ENCODE measurements at places on chromosomes 1 and 21.

- DNase-seq = no peak
Observed at GRCh38 chr1:210527091-210527490, 198.4 kb downstream of the HHAT start.

DNA sequence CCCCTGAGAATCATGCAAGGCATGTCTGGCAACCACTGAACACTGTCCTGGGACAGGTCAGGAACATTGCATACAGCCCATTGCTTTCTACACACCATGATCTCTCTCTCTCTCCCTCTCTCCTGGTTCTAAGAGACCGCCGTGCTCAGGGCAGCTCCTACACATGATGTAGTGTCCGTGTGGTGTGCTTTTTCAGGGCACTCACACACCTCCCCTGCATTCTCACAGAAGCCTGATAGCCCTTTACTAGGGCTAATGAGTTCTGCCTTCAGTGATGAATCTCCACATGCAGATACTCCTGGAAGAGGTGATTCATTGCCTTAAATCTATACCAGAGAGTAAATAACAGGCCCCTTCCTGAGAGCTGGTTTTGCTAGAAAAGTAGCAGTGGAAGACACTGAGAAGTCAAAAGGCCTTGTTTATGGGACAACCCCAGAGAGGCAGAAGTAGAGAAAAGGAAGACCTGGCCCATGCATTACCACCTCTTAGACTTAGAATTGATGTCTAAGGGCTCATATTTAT lies 7.2 kb upstream of the OLFML2B start:
- DNase-seq = no peak

DNA sequence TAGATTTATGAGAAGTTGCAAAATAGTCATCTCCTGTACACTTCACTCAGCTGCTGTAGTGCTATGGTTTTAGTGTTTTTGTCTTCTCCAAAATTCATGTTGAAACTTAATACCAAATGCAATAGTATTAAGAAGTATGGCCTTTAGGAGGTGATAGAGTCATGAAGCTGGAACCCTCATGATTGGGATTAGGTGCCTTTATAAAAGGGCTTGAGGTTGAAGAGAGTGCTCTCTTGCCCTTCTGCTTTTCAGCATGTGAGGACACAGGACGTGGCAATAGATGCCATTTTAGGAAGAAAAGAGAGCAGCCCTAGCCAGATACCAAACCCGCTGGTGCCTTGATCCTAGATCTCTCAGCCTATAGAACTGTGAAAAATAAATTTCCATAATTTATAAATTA lies 87.6 kb downstream of the CTH start:
- DNase-seq = no peak

- DNase-seq = no peak
Observed at GRCh38 chr21:14573244-14573643, 27.1 kb upstream of the SAMSN1 start.

DNA sequence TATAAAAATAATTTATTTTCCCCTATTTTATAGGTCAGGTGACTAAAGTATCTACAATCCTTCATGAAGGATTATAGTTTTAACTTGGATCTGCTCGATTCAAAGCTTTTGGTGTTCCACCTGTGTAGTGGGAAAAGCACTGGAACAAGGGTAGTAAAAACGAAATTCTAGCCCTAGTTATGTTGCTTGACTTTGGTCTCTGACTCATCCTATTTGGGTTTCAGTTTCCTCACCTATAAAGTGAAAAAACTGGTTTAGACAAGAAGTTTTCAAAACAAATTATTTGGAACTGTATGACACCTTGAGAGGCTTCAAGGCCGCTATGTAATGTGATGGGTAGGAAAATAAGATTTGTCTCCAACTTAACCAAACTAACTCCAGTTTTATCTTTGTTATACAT lies 505.2 kb upstream of the ZRANB2 start:
- DNase-seq = no peak
